ENCODE measurements at places on chromosomes 5 and 9. TPM values are rescaled to one million over a fixed set of nuclear protein-coding genes. Genes with fewer than 3 reads are reported as not detected.

The NME5 gene
- polyA plus RNA-seq, result not detected

The CAMK4 gene
- polyA plus RNA-seq, result 9.7 TPM

The FOXD4L3 gene
- not detected for polyA plus RNA-seq

The BTNL8 gene
- polyA plus RNA-seq, result not detected

The PKD2L2 gene
- 0.46 TPM for polyA plus RNA-seq

The BTNL9 gene
- 5.1 TPM for polyA plus RNA-seq

The SLC34A3 gene
- polyA plus RNA-seq, result not detected

The GABRA1 gene
- polyA plus RNA-seq, result not detected

The CARTPT gene
- polyA plus RNA-seq, result not detected

The SAXO1 gene
- polyA plus RNA-seq, result not detected

The HTR4 gene
- not detected for polyA plus RNA-seq

The PCDHGB2 gene
- 0.21 TPM for polyA plus RNA-seq

The APBB3 gene
- 4.4 TPM for polyA plus RNA-seq

The IFNA2 gene
- polyA plus RNA-seq, result not detected

The CCNH gene
- polyA plus RNA-seq, result 58.2 TPM

The PAIP2 gene
- 240 TPM for polyA plus RNA-seq

The ARRDC1 gene
- 49.2 TPM for polyA plus RNA-seq

The FAT2 gene
- not detected for polyA plus RNA-seq

The PCDHGB7 gene
- polyA plus RNA-seq, result 0.21 TPM

The AQP3 gene
- 18.7 TPM for polyA plus RNA-seq

The ABO gene
- not detected for polyA plus RNA-seq

The ZCCHC9 gene
- polyA plus RNA-seq, result 11.9 TPM

The CYLC2 gene
- polyA plus RNA-seq, result not detected

The NNT gene
- 37.3 TPM for polyA plus RNA-seq

The KCNV2 gene
- polyA plus RNA-seq, result not detected

The FUBP3 gene
- 29.3 TPM for polyA plus RNA-seq

The SNCAIP gene
- polyA plus RNA-seq, result not detected

The MLANA gene
- polyA plus RNA-seq, result not detected

The CNTNAP3 gene
- not detected for polyA plus RNA-seq

The SPINK5 gene
- polyA plus RNA-seq, result not detected

The LHX3 gene
- polyA plus RNA-seq, result not detected

The ZNF79 gene
- 8.7 TPM for polyA plus RNA-seq
